ENCODE measurements at places on chromosomes 1 and 21.
A peak's percentile ranks its signal among the peaks of the same experiment; 100 is the strongest.

DNA sequence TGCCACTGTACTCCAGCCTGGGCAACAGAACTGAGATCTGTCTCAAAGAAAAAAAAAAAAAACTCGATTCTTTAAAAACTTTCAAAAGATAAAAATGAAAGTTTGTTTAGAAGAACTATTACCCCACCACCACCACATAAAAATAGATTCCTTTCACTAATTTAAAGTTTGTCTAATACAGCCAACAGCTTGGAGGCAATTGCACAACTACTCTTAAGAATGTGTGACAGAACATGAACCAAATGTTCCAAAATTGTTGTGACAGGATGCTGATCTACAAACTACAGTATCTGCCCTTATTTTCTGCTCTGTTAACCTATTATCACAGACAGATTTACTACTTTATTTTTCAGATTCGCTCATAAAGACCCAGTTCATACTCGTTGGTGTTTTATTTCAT is 5.5 kb upstream of the TGFBR3 start:
- DNase-seq: no peak

DNA sequence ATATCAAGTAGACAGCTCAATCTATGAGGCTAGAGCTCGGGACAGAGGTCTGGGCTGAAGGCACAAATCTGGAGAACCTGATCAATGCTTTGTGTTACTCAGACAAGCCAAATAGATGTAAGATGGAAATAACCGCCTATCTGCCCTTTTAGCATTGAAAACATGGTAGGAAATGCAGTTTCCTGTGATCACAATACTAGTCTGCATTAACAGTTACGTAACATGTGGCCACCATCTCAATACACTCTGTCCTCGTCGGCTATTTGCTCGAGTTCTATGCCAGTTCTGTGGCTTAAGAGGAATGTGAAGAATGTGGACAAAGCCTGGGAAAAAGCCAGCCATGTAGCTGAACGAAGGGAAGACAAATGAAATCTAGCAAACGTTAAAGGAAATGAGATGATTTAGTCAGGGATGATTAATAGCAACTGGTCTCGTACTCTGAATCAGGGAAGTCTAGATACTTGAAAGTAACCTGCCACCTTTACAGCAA is 73.3 kb downstream of the HSF2BP start:
- DNase-seq: no peak

GRCh38 chr1:99306644-99307043 is 42.4 kb downstream of the PLPPR4 start:
- no peak for DNase-seq

DNA sequence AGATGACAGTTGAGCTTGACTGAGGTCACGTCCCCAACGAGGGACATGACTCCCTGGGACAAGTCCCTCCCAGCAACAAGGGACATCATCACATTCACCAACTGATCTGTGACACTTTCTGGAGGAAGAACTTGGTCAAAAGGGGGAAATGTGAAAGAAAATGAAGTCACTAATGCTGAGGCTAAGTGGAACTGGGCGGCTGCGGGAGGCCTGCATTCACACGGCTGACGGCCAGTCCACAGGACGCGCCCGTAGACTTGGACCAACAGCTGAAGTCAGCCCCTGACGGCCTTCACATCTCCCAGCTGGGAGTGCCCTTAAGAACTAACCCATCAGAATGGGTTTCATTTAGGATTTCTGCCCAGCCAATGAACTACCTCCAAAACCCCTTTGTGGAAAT is 26.6 kb downstream of the POFUT2 start:
- no peak for DNase-seq

- DNase-seq: peak; percentile 99
These were observed at the start of gene KHDRBS1 for GRCh38 chr1:32013386-32014198. TSS of gene KHDRBS1 (plus strand) at chr1:32013868. CDS start at chr1:32013996, 128 bp downstream.

- DNase-seq: no peak
These were observed 71.4 kb downstream of the DIRAS3 start for GRCh38 chr1:67978890-67979516.

DNA sequence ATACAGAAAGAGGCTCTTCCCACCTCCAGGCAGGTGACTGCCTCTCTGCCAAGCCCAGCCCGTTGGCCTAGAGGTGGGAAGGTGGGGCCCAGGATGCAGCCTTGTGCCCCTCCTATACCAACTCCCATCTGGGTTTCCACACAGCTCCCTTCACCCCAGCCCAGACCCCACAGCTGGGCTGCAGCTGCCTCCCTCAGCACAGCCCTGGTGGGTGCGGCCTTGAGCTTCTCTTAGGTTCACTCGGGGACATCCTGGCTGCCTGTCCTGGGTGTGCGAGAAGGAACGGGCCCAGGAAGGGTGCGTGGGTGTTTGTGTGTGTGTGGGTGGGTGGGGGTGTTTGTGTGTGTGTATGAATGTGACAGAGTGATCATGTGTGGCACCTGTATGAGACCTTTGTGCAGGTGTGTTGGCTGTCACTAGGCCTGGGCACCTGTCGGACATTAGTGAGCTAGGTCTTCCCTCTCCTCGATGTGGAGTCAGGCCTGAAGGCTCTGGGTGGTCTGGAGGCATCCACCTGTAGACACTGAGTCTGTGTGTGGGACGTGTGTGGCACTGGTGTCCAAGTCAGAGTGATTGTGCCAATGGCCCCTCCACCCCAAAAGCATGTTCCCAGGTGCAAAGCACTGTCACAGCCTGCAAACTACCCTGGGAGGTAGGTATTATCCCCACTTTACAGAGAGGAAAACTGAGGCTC is 30.7 kb downstream of the FOXO6 start:
- no peak for DNase-seq

- no peak for DNase-seq
These were observed 20.0 kb downstream of the ADAMTS5 start for GRCh38 chr21:26946744-26947446.

DNA sequence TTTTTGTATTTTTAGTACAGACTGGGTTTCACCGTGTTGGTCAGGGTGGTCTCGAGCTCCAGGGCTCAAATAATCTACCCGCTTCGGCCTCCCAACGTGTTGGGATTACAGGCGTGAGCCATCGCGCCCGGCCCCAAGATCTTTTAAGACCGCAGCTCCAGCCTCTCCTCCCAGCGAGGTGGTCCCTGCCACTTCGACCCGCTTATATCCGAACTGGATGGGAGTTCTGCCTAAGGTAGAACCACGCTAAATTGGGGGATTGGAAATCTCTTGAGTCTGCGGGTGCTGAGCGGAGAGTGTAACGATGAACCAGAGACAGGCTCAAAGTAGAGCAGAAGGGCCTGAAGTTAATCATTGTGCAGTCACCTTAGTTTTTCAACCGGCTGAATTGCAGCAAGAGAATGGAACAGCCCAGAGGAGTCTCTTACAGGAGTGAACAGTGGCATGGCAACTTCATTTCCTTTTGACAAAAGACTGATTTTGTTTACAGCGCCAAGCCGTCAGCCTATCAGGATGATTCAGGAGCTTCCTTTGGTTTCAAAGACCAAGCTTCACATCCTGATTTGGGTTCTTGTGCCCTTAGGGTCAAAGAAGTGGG is 726 bp upstream of the CYB5R1 start:
- DNase-seq: no peak

GRCh38 chr1:226919587-226919986 is 20.5 kb upstream of the COQ8A start:
- DNase-seq: no peak

- no peak for DNase-seq
These were observed 15.3 kb upstream of the LRRC47 start for GRCh38 chr1:3811595-3811911.

DNA sequence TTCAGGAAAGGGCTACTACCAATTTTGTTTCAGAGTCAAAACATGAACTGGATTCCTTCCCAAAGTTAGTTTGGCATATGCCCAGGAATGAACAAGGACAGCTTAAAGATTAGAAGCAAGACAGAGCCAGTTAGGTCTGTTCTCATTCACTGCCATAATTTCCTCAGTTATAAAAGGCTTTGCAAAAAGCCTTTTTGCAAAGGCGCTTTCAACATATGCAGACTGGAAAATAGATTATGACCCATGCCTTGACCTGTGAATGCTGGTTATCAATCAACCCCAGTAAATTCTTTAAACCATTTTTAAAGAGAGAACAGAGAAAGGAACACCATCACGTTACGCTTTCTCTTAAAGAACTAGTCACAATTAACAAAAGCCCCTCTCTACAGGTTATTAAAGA is 1.7 kb upstream of the FRRS1 start:
- no peak for DNase-seq

DNA sequence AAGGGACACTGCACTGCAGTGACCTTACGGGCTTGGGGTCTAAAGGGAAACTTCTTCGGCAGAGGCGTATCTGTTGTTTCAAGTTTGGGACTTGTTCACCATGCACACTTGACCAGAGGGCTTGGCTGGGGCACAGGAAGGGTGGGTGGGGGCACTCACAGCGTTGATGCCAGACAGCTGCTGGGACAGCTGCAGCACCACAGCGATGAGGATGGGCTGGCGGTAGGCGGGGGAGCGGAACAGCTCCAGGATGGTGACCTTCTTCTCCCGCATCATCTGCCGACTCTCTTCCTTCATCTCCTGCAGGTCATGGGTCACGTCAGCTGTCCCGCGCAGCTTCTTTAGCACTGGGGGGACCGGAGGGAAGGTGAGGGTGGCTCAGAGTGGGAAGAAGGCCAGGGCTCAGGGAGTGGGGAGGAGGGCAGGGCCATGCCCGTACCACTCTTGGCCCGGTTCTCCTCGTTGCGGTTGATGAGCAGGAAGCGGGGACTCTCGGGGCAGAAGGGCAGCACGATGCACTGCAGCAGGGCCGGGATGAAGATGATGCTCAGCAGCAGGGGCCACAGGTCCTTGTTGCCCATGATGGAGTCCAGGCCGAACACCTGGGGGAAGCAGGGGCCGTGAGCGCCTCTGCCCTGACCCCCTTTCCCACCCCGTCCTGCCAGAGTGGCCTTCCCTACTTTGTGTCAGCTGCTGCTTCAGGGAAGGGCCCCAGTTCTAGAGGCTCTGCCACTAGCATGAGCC is 29.1 kb downstream of the SLC2A1 start:
- DNase-seq: no peak

DNA sequence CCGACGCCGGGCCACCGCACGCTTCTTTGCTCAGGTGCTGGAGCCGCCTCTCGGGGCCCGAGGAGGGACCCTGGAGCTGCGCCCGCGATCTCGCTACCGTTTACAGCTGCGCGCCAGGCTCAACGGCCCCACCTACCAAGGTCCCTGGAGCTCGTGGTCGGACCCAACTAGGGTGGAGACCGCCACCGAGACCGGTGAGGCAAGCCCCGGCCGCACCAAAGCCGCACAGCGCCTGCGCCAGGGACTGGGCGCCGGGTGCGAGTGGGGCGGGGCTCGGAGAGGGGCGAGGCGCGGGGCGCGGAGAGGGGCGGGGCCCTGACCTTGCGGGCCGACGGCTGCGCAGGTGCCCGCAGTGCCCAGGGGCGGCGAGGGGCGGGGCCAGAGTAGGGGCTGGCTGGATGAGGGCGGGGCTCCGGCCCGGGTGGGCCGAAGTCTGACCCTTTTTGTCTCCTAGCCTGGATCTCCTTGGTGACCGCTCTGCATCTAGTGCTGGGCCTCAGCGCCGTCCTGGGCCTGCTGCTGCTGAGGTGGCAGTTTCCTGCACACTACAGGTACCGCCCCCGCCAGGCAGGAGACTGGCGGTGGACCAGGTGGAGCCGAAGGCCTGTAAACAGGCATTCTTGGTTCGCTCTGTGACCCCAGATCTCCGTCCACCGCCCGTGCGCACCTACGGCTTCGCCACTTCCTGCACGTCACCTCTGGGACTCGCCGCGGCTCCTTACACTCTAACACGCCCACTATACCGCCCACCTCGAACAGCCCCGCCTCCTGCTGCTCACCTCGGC is 9.8 kb upstream of the CDC20 start:
- peak; percentile 88 for DNase-seq

- no peak for DNase-seq
These were observed 29.1 kb upstream of the JUN start for GRCh38 chr1:58812926-58813325.

GRCh38 chr1:204867666-204868339 is 2.9 kb upstream of the NFASC start:
- DNase-seq: no peak

DNA sequence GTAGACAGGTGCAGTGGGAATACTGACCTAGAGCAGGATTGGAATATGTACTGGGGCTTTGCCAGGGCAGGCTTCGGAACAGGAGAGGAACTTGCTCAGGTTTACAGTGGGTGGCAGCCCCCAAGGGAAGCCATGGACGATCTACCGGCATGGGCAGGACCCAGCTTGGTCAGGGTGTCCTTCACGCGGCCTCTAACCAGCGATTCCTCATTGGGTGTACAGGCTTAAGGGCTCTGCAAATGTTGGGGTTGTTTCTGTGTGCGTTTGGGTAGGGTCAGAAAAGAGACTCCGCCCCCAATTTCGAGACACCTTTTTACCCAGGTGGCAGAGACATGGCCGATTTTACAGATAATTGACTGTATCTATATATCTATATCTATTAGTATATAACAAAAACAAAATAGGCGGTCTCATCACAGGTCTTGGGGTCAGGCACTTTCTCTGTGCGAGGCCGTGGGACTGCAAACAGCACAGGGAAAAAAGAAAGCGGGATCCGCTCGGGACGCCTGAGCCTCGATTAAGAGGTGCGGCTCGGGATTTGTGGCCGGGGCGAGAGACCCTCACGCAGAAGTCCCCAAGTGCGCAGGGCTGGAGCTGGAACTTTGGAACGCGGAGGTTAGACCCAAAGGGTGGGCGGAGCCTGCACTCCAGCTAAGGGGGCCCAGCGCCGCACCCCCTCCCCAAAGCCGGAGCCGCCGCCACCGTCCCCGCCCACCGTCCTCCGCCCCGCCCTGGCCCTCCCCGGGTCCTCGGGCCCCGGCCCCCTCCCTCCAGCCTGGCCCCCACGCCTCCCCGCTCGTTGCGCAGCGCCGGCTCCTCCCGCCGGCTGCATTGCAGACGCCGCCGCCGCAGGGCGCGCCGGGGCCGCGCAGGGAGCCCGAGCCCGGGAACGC is 67.5 kb upstream of the VAMP3 start:
- no peak for DNase-seq

DNA sequence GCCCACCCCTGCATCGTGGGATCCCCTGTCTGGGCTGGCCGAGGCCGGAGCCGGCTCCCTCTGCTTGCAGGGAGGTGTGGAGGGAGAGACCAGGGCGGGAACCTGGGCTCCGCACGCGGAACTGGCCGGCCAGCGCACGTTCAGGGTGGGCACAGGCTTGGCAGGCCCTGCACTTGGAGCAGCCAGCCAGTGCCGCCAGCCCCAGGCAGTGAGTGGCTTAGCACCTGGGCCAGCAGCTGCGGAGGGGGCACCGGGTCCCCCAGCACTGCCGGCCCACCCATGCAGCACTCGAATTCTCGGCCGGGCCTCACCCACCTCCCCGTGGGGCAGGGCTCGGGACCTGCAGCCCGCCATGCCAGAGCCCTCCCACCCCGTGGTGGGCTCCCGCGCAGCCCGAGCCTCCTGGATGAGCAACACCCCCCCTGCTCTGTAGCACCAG is 422.6 kb downstream of the AMY1C start:
- DNase-seq: peak; percentile 55

- no peak for DNase-seq
These were observed 100.2 kb upstream of the IPO9 start for GRCh38 chr1:201728731-201729130.

GRCh38 chr1:24113641-24114033 is 1.7 kb upstream of the MYOM3 start:
- DNase-seq: peak; percentile 23

- no peak for DNase-seq
These were observed 21.2 kb downstream of the CRNN start for GRCh38 chr1:152392909-152393308.

GRCh38 chr1:26064553-26064952 is 2.9 kb downstream of the TRIM63 start:
- no peak for DNase-seq

Data from aorta (tissue), 5 donors.